ENCODE measurements at places on chromosomes 7 and 10.

DNA sequence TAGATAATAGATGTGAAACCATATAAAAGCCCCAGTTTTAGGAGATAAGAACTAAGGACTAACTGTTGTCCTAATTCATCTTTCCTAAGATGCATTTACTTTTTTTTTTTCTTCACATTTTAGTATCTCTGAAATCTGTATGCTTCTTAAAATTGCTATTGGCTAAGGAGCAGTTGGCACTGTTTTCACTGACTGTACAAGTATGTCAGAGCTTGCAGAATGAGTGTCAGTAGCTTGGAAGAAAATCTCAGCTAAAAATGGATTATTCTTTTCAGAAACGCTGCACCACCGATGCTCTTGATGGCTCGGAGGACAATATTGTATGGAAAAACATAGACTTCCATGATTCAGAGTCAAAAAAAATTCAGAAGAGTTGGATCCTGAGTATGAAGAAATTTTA is 91.1 kb upstream of the DNAJB12 start:
- no peak for DNase-seq

- DNase-seq, result no peak
Measured at GRCh38 chr7:110948280-110948679, 142.6 kb upstream of the LRRN3 start.

DNA sequence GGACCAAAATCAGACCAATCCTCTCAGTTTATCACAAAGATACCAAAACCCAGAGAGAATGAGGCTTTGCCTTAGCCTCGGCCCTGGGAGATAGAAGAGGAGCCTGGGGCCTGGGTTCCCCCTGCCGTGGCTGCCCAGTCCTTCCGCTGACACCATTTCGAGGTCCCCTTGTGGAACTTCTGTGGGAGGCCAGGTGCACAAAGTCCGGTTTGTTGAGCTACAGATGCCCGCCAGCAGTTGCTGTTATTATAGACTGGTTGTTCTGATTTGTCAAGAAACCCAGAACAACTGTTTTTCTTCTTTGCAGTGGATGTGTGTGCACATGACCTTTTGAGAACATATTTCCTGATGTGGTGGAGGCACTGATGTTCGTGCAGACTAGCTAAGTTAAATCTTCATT is 47.6 kb downstream of the CUX1 start:
- DNase-seq, result no peak

DNA sequence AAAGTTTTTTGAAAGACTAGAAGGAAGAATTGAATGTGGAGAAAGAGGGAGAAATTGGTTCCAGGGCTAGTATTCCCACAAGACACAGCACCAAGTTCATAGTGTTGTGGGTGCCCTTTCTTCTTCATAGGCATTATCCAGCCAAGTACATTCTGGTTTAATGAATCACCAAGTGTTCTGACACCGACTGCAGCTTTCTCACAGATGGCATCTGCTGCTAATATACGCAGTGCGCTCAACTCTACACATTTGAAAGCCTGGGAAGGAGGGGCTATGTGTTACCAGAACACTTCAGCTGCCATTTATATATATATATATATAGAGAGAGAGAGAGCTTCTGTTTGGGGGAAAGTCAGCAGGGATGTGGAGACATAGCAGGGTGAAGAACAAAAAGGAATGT is 1168.4 kb downstream of the GATA3 start:
- peak; percentile 62 for DNase-seq

GRCh38 chr10:98323221-98324164 is 55.5 kb upstream of the LOXL4 start:
- DNase-seq, result peak; percentile 98

GRCh38 chr7:101205901-101206664 is 5.2 kb upstream of the MOGAT3 start:
- no peak for DNase-seq

- DNase-seq, result no peak
Measured at GRCh38 chr7:145915679-145916078, 200.9 kb upstream of the CNTNAP2 start.

- DNase-seq, result peak; percentile 91
Measured at GRCh38 chr10:119658274-119658673, 7.1 kb downstream of the BAG3 start.

GRCh38 chr7:81245353-81245752 is 326.5 kb upstream of the SEMA3C start:
- no peak for DNase-seq

DNA sequence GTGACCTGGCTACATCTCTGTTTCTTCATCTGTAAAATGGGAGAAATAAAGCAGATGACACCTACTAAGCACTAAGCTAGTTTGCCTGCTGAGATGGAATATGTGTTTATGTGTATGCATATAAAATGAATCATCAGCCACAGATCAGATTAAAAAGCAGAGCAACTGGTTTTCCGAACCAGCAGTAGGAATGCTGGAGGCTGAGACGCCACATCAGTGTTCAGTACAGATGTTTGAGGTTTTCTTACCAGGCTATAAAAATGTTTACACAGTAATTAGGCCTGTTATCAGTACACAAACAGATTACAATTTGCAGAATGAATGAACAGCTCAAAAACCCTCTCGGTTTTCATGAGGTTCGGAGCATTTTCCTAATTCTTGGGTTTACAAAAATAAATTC is 85.8 kb downstream of the CALN1 start:
- DNase-seq, result peak; percentile 28

DNA sequence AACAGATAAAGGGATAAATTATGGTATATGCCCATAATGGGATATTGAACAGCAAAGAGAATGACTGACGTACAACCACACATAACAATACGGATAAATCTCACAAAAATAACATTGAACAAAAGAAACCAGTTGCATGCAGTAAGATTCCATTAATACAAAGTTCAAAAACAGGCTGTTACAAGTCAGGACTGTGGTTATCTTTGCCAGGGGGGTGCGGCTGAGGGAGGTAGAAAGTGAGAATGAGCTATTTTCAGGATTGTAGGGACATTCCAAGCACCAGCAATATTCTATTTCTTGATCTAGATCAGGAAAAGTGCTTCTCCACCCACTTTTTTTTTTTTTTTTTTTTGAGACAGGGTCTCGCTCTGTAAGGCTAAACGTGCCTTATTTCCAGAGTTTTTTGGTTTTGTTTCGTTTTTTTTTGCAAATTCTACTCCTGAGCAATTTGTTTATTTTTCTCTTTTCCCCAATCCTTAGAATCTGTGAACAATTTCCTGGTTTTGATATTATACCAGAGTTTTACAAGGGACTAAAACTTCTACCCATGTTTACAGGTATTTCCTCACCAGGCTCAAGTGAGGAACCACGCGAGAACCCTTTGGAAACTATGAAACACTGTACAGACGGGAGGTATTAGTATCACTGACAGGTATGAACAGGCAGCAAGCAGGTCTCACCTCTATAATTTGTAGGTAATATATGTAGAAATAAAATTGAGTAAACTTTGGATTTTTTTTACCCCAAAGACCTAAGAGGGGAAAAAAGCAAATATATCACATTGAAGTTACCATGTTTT is 9.9 kb downstream of the SMURF1 start:
- DNase-seq, result no peak

- no peak for DNase-seq
Measured at GRCh38 chr7:149355390-149356048, 93.5 kb downstream of the ZNF783 start.

DNA sequence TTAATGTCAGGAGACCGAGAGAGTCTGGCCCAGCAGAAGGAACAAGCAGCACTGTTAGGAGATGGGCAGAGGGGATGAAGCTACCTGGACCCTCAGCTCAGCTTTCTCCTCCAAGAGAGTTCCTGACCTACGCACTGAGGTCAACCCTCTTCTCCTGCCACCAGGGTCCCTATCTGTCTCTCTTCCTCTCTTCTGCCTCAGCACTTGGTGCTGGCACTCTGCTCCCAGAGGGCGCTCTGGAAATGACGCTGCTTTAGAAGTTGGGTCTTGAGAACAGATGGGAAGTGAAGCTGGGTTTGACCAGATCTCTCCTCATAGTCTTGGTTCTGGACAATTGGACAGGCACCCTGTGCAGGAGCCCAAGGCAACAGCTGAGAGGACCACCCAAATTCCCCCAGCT is 216.0 kb upstream of the AGK start:
- DNase-seq, result no peak

- DNase-seq, result no peak
Measured at GRCh38 chr7:78578686-78579085, 780.1 kb downstream of the PHTF2 start.

DNA sequence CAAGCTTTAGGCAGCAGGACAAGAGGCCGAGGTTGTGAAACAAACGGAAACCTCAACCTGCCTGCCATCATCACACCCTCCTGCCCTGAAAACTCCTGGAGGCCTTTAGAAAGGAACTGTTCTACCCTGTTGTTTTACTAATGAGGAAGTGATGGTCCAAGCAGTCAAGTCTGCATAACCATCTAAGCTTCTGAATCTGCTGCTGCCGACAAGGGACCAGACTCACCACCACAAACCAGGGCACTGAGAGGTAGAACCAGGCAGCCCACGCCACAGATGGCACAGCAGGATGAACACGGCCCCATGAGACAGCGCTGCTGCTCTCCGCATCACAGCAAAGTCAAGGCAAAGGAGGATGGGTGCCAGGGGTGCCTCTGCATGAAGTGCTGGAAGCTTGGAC is 209.4 kb downstream of the CELF2 start:
- DNase-seq, result no peak

DNA sequence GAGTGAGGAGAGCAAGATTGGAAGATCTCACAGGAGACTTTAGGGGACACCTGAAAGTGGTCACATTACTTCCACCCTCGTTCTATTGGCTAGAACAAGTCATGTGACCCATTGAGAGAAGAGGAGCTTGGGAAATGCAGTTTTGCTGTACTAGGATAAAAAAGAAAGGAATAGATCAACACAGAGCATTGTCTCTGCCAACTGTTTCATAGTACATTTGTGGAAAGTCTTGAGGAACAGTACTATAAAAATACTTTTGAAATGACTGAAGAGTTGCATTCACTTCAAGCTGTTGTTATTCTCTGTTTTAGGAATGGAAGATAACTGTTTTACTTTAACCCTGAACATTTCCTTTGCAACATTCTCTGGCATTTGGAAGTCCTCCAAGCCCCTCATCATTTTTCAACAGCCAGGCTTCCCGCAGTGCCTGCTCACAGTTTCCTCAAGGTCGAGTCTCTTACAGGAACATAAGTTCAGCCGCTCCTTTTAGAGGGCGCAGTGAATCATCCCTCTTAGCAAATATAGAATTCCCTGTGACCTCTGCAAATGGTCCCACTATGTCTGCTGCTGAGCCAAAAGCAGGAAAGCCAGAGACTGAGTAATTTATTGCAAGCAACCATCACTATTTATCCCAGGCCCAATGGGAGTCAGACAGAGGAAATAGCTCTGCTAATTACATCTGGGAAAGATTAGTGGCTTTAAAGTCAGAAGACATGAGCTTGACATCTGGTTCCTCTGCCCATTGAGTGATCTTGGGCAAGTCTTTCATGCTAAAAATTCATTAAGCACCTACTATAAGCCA is 40.7 kb downstream of the MRPL32 start:
- peak; percentile 98 for DNase-seq

GRCh38 chr10:75957314-75958120 is 526.1 kb downstream of the LRMDA start:
- no peak for DNase-seq

DNA sequence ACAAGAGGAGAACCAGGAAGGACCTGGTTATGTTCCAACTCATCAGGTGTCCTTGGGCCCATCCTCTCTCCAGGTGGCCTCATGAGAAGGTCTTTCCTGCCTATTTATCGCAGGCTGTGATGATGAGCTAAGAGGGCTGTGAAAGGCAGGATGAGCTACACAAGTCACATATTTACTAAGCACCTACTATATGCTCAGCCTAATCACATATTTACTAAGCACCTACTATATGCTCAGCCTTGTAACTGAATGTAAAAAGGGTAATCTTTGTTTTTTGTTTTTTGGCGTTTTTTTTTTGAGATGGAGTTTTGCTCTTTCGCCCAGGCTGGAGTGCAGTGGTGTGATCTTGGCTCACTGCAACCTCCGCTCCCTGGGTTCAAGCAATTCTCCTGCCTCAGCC is 44.2 kb upstream of the NPFFR1 start:
- DNase-seq, result no peak

DNA sequence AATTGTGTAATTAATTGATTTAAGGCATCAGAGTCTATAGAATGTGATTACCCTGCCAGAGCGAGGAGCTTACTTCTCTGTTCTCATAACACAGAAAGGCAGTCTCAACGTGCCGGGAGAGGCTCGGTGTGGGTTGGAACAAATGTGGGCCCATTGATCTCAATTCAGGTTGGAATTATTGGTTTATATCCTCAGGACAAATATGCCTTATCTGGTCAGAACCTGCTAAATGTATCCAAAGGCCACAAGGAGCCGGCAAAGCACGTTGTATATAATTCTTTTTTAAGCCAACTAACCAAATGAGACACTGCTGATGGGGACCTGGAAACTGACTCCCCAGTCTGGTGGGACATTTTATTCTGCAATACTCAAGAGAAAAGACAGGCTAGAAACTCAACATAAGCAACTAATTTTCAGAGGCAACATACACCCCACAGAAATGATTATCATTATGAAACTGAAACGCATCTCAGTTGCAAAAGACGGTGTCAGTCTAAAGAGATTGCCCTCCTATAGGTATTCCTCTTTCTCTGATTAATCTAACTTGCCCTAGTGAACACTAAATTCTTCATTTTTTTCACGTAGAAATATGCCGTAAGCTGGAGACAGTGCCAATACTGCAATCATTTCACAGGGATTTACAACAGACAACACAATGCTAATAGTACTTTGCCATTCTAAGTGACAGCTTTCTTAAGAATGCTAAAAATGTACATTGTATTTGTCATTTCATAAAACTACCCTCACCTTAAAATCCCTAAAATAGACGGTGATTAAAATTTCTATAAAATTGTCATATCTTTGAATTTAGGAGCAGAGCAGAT is 9.4 kb downstream of the EBF3 start:
- DNase-seq, result no peak

- no peak for DNase-seq
Measured at GRCh38 chr10:99881371-99881770, 98.9 kb downstream of the ABCC2 start.

- no peak for DNase-seq
Measured at GRCh38 chr7:98224701-98225181, 13.5 kb downstream of the BHLHA15 start.

DNA sequence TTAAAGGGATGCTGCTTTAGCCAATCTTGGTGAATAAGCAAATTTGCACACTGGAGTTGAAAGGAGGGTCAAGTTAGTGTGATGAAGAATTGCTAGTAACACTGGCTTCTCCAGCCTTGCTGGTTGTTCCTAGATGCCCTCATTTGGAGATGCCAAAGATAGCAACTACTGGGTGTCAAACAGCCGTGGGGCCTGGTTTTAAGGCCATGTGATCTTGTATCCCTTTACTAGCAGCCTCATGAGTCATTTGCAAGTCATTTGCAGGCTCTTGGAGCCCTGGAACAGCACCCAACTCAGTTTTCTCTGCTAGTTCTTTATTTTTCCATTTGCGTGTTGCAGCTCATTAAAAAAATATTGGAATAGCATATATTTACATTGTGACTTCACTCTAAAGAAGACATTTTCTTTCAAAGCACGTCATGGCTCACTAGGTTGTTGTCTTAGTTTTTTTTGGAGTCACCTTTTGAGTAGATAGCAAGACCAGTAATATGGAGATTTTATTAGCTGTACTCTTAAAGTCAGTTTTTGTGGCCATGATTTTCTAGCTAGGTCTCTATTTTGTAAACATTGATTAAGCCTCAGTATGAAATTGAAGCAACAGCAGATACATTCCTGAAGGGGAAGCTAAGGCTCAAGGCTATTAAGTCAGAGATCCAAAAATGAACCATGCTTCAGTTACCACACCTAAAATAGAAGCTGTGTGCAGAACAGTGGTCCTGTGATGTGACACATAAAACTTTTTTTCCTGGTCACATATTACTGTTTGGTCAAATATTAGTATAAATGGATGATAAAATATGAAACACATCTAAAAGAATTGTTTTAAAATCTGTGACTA is 1.3 kb downstream of the LSMEM1 start:
- DNase-seq, result peak; percentile 98

- no peak for DNase-seq
Measured at GRCh38 chr10:88877298-88877697, 2.7 kb upstream of the STAMBPL1 start.

Measured in fibroblast of skin of back (primary cell).